Activated naive CD4-positive, alpha-beta T cell treated with Interleukin-2 at 50 U/mL for 16 hours (primary cell): ENCODE measurements at places on chromosomes 3 and 15.

GRCh38 chr15:76327191-76328105, 9.1 kb upstream of the ISL2 start:
- DNase-seq = no peak

DNA sequence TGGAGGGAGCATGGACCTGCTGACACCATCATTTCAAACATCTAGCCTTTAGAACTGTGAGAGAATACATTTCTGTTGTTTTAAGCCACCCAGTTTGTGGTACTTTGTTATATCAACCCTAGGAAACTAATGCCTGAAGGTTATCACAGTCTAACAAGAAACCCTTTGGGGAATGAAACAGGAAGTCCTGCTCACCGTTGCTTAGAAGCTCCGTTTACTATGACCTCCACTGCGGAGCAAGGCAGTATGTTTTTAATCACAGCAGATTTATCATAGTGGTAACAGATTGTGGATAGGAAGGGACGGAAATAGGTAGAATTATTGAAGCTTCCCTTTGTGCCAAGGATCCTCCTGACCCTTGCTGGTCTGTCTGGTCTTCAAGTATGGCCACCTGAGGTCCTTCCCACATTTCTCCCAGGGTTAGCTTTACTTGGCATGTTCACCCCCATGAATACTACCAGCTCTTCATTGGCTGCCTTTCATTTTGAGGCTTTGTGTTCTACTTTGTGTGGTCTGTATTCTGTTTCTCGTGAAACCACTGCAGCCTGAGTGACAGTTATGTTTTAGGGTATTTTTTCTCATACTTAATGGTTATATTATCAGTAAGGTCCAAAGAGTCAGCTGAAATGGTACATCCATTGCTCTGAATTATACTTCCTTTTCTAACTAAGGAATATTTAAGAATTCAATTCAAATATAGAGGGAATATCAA, 201.6 kb downstream of the CHST2 start:
- no peak for DNase-seq

DNA sequence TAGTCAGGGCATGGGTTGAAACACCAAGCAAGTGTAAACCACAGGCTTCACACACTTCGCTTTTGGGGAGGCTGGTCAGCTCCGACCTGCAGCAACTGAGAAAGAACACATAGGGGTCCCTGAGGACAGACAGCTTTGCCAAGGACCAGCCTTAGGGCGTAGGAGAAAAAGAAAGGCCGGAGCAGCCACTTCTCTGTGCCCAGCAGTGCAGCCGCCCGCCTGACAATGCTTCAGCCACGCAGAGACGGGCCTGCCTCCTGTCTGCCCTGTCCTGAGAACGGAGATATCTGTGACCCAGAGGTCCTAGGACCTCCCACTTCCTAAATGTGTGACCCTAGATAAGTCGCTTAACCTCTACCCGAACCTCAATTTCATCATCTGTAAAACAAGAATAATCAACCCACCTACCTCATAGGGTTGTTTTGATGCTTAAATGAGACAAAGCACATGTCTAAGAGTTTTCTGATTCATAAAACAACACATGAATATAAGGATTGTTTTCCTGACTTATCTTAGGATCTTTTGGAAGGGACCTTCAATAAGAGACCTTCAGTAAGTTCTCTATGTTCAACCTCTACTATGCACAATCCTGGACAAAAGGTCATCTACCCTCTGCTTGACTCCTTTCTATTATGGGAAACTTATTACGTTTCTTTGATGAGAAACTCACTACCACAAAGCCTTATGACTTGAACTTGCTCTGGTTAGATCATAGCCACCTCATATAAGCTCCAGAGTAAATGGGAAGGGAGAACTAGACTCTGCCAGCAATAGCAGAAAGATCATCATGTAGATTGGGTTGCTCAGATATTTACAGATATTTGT, 32.9 kb upstream of the RFTN1 start:
- DNase-seq = no peak

GRCh38 chr15:77475898-77476297, 55.2 kb downstream of the HMG20A start:
- no peak for DNase-seq

DNA sequence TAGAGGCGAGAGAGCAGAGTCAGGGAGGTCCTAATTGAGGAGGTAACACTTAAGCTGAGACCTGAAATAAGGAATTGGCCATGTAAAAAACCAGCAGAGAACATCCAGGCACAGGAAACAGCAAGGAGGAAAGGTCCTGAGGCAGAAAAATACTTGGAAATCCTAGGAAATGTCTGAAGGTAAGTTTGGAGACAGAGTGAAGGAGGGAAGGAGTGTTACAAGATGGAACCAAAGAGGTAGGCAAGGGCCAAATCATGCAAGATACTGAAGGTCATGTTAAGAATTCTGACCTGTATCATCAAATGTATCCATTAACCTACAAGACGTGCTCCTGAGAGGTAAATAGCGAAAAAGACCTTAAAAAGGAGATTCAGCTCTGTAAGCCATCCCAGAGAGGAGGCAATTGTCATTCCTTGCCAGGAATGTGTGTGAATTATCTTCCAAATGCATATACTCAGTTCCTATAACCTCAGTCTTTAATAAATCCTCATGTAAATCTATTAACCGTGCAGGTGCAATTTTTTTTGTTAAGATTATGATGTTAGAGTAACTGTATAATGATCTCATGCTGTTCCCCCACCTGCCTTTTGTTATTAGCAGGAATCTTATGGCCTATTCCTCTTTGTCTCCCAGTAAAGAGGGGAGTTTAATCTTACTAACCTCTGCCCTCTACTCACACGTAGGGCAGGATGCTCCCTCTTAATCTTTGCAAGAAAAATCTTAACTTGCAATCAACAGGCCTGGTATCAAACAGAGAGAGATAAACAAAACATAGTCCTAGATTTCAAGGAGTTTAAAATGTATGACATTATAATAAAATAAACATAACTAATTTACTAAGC, 166.9 kb downstream of the ULK4 start:
- no peak for DNase-seq

GRCh38 chr15:100760357-100760903, 119.2 kb upstream of the ALDH1A3 start:
- no peak for DNase-seq

DNA sequence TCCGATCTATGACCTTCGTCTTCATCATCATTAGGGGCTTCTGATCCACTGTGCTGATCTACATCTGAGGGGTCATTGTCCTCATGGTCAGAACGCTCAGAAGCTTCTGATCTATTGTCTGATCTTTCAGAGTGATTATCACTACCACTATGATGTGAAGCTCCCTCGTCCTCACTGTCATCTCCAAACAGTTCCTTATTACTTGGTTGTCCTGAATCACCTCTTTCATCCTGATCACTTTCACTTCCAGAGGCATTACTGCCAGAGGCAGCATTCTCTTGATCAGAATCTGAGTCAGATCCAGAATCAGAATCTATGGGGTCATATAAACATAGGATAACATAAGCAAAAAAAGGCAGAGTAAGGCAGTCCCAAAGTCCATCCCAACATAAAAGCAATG, 5.4 kb downstream of the LEO1 start:
- no peak for DNase-seq

- DNase-seq = no peak
Observed at GRCh38 chr3:106533093-106533787, 664.4 kb upstream of the CBLB start.
